Tibial artery (tissue), 4 donors: ENCODE measurements at places on chromosomes 2 and 18.

DNA sequence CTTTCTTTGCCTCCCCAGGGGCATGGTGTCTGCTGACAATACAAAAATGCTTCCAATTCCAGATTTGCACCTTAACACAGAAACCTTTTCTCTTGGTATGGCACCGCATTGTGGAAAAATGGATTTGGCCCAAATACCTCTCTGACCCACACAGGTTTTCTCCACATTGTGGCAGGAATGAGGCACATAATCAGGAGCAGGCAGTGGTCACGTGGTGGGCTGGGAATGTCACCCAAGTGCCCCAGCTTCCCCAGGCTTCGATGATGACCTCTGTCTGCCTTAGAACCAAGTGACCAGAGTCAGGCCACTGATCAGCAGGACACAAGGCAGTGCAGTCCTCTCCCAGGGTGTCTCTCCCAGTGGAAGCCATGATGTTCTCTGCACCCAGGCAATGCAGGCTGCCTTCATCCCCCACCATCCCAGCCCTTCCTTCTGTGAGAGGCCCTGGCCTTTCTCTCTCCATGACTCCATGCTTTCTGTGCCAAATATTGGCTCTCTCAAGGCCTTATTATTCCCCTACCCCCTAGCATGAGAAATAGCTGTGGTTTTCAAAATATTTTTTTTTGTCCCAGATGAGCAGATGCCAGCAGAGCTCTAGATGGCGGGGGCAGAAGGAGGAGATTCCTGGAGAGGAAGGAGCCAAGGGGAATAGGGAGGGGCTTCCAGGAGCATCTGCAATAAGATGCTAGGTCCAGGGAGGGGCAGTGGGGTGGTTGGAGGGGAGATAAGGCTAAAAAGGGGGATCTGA lies 198.9 kb downstream of the ACKR3 start:
- H3K27ac ChIP-seq: no peak overlapping the region
- H3K36me3 ChIP-seq: no peaks in the 10 kb centered on the region
- no peak overlapping the region for H3K4me3 ChIP-seq
- H3K27me3 ChIP-seq: no peaks in the 10 kb centered on the region
- H3K4me1 ChIP-seq: no peaks in the 10 kb centered on the region

- no peak for DNase-seq
- no peaks in the 10 kb centered on the region for H3K36me3 ChIP-seq
- H3K27me3 ChIP-seq: no peaks in the 10 kb centered on the region
- H3K27ac ChIP-seq: no peak overlapping the region
Measured at GRCh38 chr2:11045294-11045693, 110.0 kb upstream of the SLC66A3 start.

- H3K36me3 ChIP-seq: peaks cover 6% of the 10 kb centered on the region
- peaks cover 25% of the 10 kb centered on the region for H3K4me1 ChIP-seq
- H3K4me3 ChIP-seq: no peak overlapping the region
- no peak for DNase-seq
Measured at GRCh38 chr2:105325389-105325963, 4.1 kb downstream of the TGFBRAP1 start.

GRCh38 chr2:37300578-37300977 lies 24.1 kb downstream of the PRKD3 start:
- H3K27ac ChIP-seq: no peak overlapping the region
- no peaks in the 10 kb centered on the region for H3K36me3 ChIP-seq
- H3K4me3 ChIP-seq: no peak overlapping the region
- H3K27me3 ChIP-seq: no peaks in the 10 kb centered on the region
- DNase-seq: no peak
- peaks cover 6% of the 10 kb centered on the region for H3K4me1 ChIP-seq

GRCh38 chr2:144451443-144451842 lies 68.5 kb downstream of the ZEB2 start:
- no peaks in the 10 kb centered on the region for H3K36me3 ChIP-seq
- peaks cover 98% of the 10 kb centered on the region for H3K4me1 ChIP-seq
- no peak overlapping the region for H3K4me3 ChIP-seq
- H3K27ac ChIP-seq: peak overlapping the region; percentile 65

DNA sequence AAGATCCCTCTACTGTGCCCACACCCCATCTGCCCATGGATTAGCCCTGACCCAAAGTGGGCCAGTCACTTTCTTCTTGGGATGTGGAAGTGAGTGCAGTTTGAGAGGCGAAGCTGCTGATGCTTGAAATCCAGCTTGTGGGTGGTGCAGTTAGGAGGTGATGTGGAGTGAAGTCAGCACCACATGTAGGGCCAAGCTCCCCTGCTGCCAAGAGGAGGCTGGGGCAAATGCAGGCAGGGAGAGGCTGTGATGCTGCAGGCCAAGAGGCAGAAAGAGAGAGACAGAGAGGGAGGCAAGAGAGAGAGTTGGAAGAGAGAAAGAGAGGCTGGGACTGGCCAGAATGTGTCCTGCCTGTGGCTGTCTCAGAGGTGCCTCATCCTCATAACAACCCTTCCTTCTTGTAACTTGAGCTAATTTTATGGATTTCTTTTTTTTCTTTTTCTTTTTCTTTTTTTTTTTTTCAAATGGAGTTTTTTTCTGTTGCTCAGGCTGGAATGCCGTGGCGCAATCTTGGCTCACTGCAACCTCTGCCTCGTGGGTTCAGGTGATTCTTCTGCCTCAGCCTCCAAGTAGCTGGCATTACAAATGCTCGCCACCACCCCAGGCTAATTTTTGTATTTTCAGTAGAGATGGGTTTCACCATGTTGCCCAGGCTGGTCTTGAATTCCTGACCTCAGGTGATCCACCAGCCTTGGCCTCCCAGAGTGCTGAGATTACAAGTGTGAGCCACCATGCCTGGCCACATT lies 35.3 kb upstream of the CAB39 start:
- no peak for DNase-seq
- H3K27me3 ChIP-seq: no peaks in the 10 kb centered on the region
- H3K4me3 ChIP-seq: no peak overlapping the region

GRCh38 chr2:223944166-223944702 lies 901 bp downstream of the WDFY1 start:
- no peaks in the 10 kb centered on the region for H3K27me3 ChIP-seq
- peak; percentile 32 for DNase-seq
- H3K36me3 ChIP-seq: no peaks in the 10 kb centered on the region
- H3K4me1 ChIP-seq: no peaks in the 10 kb centered on the region

GRCh38 chr2:224401641-224402342 lies at the start of gene FAM124B:
TSS of gene FAM124B (minus strand) at chr2:224402107. CDS start at chr2:224401768, 339 bp downstream.
- H3K4me1 ChIP-seq: no peaks in the 10 kb centered on the region
- H3K36me3 ChIP-seq: no peaks in the 10 kb centered on the region
- H3K4me3 ChIP-seq: peak within 1 kb of the TSS; percentile 26

- H3K27me3 ChIP-seq: no peaks in the 10 kb centered on the region
- peaks cover 57% of the 10 kb centered on the region for H3K4me1 ChIP-seq
- no peak overlapping the region for H3K27ac ChIP-seq
- no peak overlapping the region for H3K4me3 ChIP-seq
- DNase-seq: peak; percentile 63
Measured at GRCh38 chr2:218024336-218024735, 21.5 kb upstream of the TNS1 start.
